Right renal pelvis (tissue), 4 donors: ENCODE measurements at places on chromosomes 7 and 10. TPM values are rescaled to one million over a fixed set of nuclear protein-coding genes. Genes with fewer than 3 reads are reported as not detected.

Gene SEC23IP
- polyA plus RNA-seq = 74.2 TPM

Gene CCDC186
- polyA plus RNA-seq = 21.3 TPM

Gene WDR86
- polyA plus RNA-seq = 24.8 TPM

Gene H2BK1
- polyA plus RNA-seq = not detected

Gene STX1A
- 7.3 TPM for polyA plus RNA-seq

Gene INMT
- 1.9 TPM for polyA plus RNA-seq

Gene TMEM26
- 7.2 TPM for polyA plus RNA-seq

Gene SPDYE8
- polyA plus RNA-seq = 0.15 TPM

Gene ADAM22
- 15.3 TPM for polyA plus RNA-seq

Gene WEE2
- 0.21 TPM for polyA plus RNA-seq

Gene MET
- 40.9 TPM for polyA plus RNA-seq

Gene GCK
- polyA plus RNA-seq = 4.7 TPM

Gene FZD8
- 16.4 TPM for polyA plus RNA-seq

Gene ARMC3
- 13.3 TPM for polyA plus RNA-seq

Gene ZNF488
- polyA plus RNA-seq = 6.4 TPM

Gene YAE1
- 42.1 TPM for polyA plus RNA-seq

Gene MMD2
- 0.10 TPM for polyA plus RNA-seq

Gene SMARCD3
- polyA plus RNA-seq = 61.3 TPM

Gene NAT16
- not detected for polyA plus RNA-seq

Gene GNAT3
- polyA plus RNA-seq = not detected

Gene SPDYE18
- 0.75 TPM for polyA plus RNA-seq

Gene CUBN
- polyA plus RNA-seq = 170 TPM

Gene ACSL5
- polyA plus RNA-seq = 4.7 TPM

Gene NKX2-3
- polyA plus RNA-seq = not detected

Gene POLR2J2
- 2.9 TPM for polyA plus RNA-seq

Gene RNLS
- 18.8 TPM for polyA plus RNA-seq

Gene ERV3-1
- 24.9 TPM for polyA plus RNA-seq

Gene GIMAP5
- polyA plus RNA-seq = 5.7 TPM

Gene HOXA10
- 151 TPM for polyA plus RNA-seq

Gene PLXDC2
- polyA plus RNA-seq = 41.6 TPM

Gene GIMAP4
- 23.8 TPM for polyA plus RNA-seq

Gene GIMAP6
- polyA plus RNA-seq = 18.2 TPM

Gene DIP2C
- polyA plus RNA-seq = 20.0 TPM

Gene PTF1A
- polyA plus RNA-seq = not detected

Gene GPR37
- polyA plus RNA-seq = 1.7 TPM

Gene CSTF2T
- 45.1 TPM for polyA plus RNA-seq

Gene PNLIPRP1
- polyA plus RNA-seq = not detected

Gene CTTNBP2
- polyA plus RNA-seq = 28.6 TPM

Gene DENND2A
- polyA plus RNA-seq = 38.3 TPM
